ENCODE measurements at places on chromosomes 11 and 22.
A peak's percentile ranks its signal among the peaks of the same experiment; 100 is the strongest.

DNA sequence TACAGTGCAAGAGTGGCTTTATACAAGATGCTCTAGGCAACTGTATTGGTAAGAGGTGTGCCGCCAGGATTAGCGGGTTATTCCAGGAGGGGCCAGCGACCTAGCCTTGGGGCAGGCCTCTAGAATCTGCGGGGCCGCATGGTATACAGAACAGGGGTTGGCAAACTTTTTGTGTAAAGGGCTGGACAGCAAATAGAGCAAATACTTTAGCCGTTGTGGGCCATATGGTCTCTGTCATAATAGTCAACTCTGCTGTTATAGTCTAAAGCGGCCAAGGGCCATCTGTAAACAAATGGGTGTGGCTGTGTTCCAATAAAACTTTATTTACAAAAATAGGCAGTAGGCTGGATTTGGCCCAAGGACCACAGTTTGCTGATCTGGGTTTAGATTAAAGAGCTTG is 32.6 kb downstream of the FBLN1 start:
- DNase-seq: no peak
- H3K27me3 ChIP-seq: peaks cover 11% of the 10 kb centered on the region
- H3K4me1 ChIP-seq: no peaks in the 10 kb centered on the region
- H3K36me3 ChIP-seq: no peaks in the 10 kb centered on the region
- H3K27ac ChIP-seq: no peak overlapping the region
- no peak overlapping the region for H3K4me3 ChIP-seq

GRCh38 chr11:124788521-124788920 is 11.7 kb downstream of the MSANTD2 start:
- H3K36me3 ChIP-seq: no peaks in the 10 kb centered on the region
- H3K4me3 ChIP-seq: no peak overlapping the region
- H3K4me1 ChIP-seq: no peaks in the 10 kb centered on the region
- DNase-seq: no peak
- H3K27ac ChIP-seq: no peak overlapping the region
- H3K27me3 ChIP-seq: no peaks in the 10 kb centered on the region

- no peaks in the 10 kb centered on the region for H3K27me3 ChIP-seq
- peak; percentile 94 for DNase-seq
- H3K27ac ChIP-seq: peak overlapping the region; percentile 89
- H3K4me1 ChIP-seq: peaks cover 46% of the 10 kb centered on the region
Measured at GRCh38 chr11:6402561-6402981, 12.3 kb downstream of the SMPD1 start.

DNA sequence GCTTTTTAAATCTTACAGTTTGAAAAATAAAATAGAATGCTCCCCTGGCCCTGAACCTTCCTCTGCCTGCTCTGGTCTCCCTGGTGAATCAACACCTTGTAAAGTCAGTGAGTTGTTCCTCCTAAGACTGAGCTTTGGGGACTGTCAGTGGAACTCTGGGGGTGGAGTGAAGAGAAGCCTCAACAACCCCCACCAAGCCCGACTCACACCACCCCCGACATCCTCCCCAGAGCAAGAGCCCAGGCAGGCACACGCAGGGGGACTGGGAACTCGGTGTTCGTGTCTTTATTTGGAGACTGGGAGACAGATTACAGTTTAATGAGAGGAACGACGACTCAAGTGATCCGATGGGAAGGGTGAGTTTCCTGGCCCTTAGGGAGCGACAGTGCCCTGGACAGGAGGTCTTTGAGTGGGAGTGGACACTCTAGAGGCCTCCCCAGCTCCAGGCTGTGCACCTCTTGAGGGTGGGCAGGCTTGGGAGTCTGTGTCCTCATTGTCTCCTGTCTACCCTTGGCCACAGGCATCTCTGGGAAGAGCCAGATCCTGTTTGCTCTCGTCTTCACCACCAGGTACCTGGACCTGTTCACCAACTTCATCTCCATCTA is 6.2 kb downstream of the KDELR3 start:
- DNase-seq: no peak
- no peaks in the 10 kb centered on the region for H3K36me3 ChIP-seq
- no peak overlapping the region for H3K4me3 ChIP-seq
- H3K4me1 ChIP-seq: no peaks in the 10 kb centered on the region
- peaks cover 3% of the 10 kb centered on the region for H3K27me3 ChIP-seq

DNA sequence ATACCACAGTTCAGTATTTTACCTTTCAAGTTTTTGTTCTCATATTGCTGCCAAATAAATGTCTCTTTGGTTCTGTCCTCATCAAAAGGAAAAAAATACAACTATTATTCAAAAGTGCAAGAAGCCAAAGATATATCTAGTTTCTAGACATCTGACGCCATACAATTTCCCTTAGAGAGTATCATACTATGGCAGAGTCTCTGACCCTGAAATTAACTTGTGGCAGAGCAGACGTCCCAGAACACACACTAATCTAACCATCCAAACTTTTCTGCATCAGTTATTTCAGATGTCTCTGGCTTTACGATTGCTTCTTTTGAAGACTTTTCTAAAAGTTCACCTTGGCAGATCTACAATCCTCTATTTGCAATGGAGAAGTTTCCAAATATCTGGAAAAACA is 2.7 kb downstream of the OR51T1 start:
- no peak overlapping the region for H3K27ac ChIP-seq
- H3K36me3 ChIP-seq: no peaks in the 10 kb centered on the region
- H3K27me3 ChIP-seq: peaks cover 12% of the 10 kb centered on the region
- H3K4me3 ChIP-seq: no peak overlapping the region
- no peak for DNase-seq
- H3K4me1 ChIP-seq: no peaks in the 10 kb centered on the region

GRCh38 chr22:32617271-32617670 is 142.7 kb downstream of the FBXO7 start:
- no peak overlapping the region for H3K4me3 ChIP-seq
- no peaks in the 10 kb centered on the region for H3K36me3 ChIP-seq
- no peaks in the 10 kb centered on the region for H3K4me1 ChIP-seq
- no peak for DNase-seq
- H3K27ac ChIP-seq: no peak overlapping the region

GRCh38 chr11:83549984-83550667 is 264.0 kb upstream of the CCDC90B start:
- H3K27me3 ChIP-seq: no peaks in the 10 kb centered on the region
- no peaks in the 10 kb centered on the region for H3K36me3 ChIP-seq
- no peak overlapping the region for H3K27ac ChIP-seq
- DNase-seq: no peak
- H3K4me1 ChIP-seq: no peaks in the 10 kb centered on the region
- no peak overlapping the region for H3K4me3 ChIP-seq

DNA sequence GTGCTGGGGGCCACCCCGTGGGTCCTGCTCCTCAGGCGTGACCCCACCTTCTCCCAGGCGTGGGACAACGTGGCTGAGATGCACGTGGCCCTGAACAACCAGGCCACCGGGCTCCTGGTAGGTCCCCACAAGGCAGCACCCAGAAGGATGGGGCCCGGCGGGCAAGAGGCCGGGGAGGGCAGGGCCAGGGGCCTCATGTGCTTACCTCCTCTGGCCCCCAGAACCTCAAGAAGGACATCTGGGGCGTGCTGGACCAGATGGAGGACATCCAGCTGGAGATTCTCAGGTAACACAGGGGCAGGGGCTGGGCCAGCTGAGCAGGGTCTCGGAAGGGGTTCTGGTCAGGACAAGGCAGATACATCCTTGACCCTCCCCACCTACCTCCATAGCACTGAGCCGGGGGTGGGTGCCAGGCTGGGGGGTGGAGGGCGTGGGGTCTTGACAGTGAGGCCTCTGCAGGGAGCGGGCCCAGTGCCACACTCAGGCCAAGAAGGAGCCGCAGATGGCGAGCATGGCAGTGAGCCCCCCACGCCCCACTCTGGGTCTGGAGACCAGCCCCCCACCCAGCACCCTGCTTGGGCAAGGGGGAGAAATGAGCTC is 186.3 kb downstream of the IGLL1 start:
- H3K27ac ChIP-seq: no peak overlapping the region
- no peaks in the 10 kb centered on the region for H3K27me3 ChIP-seq
- no peak for DNase-seq
- H3K36me3 ChIP-seq: no peaks in the 10 kb centered on the region
- no peaks in the 10 kb centered on the region for H3K4me1 ChIP-seq

GRCh38 chr11:77418155-77418970 is 55.5 kb downstream of the PAK1 start:
- no peak overlapping the region for H3K4me3 ChIP-seq
- no peaks in the 10 kb centered on the region for H3K36me3 ChIP-seq
- no peak overlapping the region for H3K27ac ChIP-seq
- DNase-seq: no peak

DNA sequence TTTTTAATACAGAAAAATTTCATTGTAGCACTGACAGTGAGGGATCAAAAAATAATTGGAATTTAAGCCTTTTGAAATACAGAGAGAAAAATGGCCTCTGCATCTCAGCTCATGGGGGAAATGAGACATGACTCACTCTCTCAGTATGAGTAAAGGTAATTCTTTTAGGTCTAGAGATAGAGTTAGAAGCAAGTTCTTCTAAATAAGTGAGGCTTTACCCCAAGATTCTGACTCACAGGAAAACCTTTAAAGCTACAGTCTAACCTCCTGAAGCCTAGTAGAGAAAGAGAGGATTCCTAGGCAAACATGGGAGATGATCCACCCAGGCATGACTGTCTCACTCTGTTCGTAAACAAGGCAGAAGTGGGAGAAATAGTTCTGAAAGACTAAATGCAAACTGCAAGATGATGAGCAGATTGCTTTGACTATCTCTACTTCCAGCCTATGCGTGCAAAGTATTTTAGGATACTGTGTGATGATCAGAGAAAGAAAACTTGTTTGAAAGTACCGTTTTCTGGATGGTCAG is 1003.3 kb upstream of the CCDC90B start:
- no peaks in the 10 kb centered on the region for H3K27me3 ChIP-seq
- H3K4me3 ChIP-seq: no peak overlapping the region
- H3K27ac ChIP-seq: no peak overlapping the region
- no peaks in the 10 kb centered on the region for H3K4me1 ChIP-seq
- DNase-seq: no peak
